ENCODE measurements at places on chromosomes 3 and 15.

DNA sequence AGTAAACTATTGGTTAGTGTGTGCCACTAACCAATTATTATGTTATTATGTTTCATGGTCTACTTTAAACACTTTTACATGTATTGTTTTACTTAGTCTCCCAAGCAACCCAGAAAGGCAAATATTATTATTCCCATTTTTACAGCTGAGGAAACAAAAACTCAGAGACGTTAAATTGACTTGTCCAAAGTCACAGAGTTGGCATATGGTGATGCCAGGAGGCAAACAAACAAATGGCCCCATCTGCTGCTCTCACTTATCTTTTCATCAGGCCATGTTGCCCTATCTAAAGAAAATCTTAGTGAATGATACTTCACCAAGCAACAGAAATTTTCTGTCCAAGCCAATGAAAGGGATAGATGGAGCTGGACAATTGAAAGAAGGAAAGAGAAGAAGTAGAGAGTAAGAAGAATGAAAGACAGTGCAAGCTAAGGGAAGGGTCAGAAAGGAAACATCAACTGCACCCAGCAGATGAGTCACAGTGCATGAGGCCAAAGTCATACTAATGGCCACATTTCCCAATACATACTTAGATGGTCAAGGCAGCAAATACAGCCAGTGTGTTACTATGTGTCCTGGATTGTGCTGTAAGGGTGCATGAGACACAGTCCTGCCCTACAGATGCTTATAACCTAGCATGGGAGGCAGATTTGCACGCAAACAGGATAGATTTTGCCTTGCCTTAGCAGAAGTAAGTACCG, 266.9 kb downstream of the KCNMB2 start:
- no peak for DNase-seq

DNA sequence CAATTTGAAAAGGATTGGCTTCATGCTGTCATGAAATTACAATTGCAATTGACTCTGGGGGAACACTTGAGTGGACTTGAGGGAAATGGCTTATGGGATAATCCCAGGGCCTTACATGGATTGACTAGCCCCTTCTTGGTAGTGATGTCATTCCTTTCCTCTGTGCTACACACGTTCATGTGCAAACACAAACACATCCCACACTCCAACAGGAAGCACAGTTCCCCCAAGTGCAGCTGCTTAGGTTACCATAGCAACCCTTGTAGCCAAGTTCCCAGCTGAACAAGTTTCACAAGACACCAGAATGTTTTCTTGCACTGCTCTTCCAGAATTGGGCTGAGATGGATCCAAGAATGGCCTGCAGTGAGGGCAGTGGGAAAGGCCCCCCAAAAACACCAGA, 217.0 kb downstream of the ZNF621 start:
- DNase-seq: peak; percentile 70

DNA sequence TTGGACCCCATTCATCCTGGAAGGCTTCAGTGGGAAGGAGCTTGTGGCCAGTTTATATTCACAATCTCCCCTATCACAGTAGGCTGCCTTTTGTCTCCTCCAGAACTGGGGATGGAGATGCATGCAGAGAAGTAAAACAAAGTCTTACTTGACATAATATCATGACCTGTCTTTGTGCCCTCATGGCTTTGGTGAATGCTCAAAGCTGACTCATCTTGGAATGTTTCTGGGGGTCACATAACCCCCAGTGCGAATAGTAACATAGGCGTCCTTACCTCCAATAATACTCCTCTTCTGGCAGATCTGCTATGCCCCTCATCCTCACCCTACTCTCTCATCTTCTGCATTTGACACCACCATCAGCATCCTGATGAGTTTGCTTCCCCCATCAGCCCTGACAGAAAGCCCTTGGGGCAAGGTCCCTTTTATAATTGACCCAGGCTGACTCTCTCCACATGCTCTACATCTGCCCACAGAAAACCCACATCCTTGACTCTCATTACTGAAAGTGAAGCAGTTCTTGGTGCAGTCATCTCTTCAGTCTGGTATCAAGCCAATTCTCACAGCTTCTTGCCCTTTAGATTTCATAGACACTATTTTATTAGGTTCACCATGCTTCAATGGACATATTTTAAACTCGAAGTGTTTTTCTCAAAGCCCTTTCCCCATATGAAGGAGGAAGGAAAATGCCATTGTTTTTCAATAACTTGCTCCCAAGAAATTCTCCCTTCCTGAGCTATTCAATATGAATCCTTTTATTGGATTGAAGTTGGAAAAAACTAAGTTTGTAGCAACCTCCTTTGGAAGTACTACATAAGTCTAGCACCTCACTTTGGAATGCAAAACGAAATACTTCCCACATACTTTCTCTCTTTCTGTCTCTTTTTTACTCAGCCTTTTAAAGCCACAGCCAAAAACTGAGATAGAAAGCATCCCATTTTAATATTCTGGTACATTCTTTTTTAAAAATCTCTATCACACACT, 36.6 kb downstream of the OSTN start:
- no peak for DNase-seq

DNA sequence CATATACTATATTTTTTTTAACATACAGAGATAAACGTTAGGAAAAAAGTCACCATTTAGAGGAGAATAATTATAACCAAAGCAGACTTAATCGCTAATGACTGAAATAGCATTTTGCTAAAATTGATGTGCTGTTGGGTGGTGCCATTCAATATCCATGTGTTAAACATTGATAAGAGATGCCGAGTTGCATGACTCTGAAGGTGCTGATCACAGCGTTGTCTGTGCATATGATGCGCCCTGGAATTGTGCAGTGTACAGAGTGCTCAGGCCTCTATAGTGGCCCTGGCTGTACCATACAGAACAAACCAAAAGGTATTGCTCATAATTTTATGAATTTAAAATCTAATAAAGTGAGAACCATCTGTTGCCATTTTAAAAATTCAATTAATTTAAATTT, 168.3 kb downstream of the MEIS2 start:
- DNase-seq: no peak

- DNase-seq: peak; percentile 20
Measured at GRCh38 chr3:152772674-152773225, 62.2 kb upstream of the P2RY1 start.

DNA sequence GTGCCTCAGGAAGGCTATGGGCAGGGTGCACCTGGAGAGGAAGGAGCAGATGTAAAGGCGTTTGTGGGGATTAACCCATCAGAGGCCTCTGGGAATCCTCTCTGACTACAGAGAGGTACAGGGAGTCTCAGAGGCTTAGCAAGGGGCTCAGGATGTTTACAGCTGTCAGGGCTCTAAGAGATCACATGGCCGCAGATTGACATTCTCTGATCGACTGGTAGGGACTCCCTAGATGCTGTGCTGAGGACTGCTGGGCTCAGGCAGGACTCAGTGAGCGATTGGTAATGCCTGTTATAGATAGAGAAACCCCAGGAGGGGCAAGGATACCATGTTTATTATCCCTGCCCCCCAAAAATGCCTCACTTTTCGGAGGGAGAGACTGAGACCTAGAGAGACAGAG, 103.5 kb downstream of the CORO2B start:
- no peak for DNase-seq

DNA sequence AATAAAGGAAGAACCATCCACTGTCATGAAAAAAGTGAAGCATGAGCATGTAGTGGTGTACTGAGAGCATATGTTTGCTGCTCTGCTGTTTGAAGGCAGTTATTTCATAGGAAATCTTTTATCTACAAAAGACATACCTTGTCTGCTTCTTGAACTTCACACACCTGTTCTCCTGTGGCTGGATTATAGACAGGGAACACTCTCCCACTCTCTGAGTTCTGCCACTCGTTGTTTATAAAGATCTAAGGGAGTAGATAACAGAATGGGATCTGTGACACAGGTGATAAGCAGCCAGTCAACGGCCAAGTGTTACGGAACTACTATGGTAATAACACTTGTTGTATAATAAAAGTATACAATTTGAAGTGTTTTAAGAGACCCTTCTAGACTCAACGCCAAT, 51.5 kb downstream of the ALDH1A2 start:
- DNase-seq: no peak

DNA sequence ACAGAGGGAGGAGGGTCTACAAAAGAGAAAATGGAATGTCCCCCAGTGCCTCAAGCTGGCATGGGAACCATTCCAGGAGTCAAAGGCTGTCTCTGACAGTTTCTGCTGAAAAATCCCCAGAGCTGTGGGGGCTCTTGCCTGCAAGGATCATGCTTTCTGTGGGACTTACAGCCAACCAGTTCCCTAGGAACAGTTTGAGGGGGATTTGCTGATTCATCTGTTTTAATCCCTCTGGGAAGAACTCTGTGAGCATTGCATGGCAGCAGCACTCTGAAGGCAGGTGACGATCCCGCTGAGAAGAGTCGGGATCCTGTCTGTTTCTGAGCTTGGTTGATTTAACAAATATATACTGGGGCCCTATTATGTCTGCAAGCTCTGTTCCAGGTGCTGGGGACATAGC, 176.0 kb downstream of the SSR3 start:
- DNase-seq: no peak

- no peak for DNase-seq
Measured at GRCh38 chr3:195079636-195080035, 191.3 kb downstream of the XXYLT1 start.

- DNase-seq: no peak
Measured at GRCh38 chr15:96599268-96599667, 268.8 kb downstream of the NR2F2 start.

- no peak for DNase-seq
Measured at GRCh38 chr3:100384733-100385525, 16.0 kb downstream of the TOMM70 start.

DNA sequence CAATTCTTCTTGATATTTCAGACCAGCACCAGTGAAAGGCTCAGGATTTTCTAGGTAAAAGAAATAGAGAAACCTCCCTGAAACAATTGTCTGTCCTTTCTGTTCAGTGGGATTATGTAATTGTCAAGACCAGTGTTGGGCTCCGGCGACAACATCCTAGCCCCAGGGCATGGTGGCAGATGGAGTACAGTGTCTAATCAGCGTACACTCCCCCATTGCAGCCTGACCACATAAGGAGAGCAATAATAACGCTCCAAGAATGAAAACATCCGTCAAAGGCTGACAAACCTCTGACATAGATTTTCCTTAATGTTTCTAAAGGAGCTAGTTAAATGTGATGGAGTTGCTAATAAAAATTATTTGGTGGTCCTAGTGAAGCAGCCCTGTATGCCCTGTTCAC, 144.6 kb downstream of the EBLN2 start:
- no peak for DNase-seq

DNA sequence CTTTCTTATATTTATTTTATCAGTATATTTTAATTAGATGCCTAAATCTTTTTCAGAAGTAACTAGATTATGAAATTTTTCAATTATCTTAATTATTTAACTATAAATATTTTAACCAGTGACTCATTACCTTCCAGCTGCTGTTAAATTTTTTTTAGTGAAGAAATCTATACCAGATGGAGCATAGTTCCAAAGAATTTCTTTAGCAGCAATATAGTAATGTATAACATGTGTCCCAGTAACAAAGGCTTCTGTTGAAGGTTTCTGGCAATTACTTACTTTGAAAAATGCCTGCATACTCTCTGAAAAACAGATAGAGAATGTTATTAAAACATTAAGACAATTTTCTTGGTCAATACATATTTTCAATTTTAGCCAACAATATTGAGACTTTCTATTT, 45.1 kb upstream of the CP start:
- DNase-seq: no peak

DNA sequence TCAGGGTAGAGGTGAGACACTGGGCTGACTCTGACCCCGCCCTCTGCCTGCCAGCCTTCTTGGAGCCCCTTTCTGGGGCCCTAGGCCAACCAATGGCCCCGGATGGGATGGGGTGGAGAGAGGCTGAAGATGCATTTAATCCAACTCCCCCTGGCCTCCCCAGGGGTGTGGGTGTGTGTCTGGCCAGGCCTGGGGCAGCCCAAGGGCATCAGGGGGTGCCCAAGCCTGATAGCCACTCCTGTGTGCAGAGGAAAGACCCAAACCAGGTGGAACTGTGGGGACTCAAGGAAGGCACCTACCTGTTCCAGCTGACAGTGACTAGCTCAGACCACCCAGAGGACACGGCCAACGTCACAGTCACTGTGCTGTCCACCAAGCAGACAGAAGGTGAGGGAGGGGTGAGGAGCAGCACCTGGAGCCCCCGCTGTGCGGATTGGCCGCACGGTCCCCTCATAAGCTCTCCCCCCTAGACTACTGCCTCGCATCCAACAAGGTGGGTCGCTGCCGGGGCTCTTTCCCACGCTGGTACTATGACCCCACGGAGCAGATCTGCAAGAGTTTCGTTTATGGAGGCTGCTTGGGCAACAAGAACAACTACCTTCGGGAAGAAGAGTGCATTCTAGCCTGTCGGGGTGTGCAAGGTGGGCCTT, 9.5 kb downstream of the SPINT1 start:
- no peak for DNase-seq

GRCh38 chr3:111326144-111326995, 215.6 kb upstream of the CD96 start:
- DNase-seq: no peak

- no peak for DNase-seq
Measured at GRCh38 chr3:43410592-43410991, 124.3 kb downstream of the SNRK start.

DNA sequence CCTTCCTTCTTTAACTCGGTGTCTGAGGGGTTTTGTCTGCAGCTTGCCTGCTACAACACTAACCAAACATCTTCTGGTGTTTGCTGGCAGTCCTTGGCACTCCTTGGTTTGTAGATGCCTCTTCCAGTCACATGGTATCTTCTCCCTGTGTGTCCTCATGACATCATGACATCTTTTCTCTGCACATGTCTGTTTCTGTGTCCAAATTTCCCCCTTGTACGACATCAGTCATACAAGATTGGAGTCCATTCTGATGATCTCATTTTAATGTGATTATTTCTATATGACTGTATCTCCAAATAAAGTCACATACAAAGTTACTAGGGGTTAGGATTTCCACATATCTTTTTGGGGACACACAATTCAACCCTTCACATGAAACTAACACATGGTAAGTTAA, 152.3 kb upstream of the LRRN1 start:
- peak; percentile 51 for DNase-seq

DNA sequence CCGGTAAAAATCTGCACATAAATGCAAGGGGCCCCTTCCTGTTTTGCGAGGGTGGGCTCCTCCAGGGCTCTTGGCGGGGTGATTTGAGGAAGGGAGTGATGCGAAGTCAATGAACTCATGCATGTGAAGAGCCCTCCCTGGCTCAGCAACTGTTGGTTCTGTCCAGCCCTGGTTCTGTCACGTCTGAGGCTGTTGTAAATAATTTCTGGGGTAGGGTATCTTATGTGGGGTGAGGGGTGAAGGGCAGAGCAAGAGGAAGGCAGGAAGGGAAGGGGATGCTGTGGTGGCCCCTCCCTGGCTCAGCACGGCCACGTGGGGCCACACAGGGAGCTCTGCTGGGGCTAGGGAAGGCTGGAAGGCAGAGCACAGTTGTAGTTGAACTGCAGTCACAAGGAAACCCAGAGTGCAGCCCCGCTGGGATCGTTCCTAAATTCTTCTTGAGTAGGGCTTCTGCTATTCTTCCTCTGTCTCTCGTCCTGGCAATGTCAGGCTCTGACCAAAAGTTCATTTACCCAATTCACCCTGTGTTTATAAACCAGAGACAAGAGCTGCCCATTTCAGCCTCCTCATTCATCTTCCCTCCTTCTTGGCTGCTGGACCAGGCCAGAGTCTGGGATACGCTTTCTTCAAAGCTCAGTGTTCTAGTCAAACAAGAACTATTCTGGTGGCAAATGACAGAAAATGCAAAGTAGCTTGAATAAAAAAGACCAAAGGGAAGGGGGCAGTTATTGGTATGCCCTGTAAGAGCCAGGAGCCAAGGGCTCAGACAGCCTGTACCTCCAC, 14.8 kb upstream of the TOPBP1 start:
- peak; percentile 1 for DNase-seq
